ENCODE measurements at places on chromosomes 1 and 21.

DNA sequence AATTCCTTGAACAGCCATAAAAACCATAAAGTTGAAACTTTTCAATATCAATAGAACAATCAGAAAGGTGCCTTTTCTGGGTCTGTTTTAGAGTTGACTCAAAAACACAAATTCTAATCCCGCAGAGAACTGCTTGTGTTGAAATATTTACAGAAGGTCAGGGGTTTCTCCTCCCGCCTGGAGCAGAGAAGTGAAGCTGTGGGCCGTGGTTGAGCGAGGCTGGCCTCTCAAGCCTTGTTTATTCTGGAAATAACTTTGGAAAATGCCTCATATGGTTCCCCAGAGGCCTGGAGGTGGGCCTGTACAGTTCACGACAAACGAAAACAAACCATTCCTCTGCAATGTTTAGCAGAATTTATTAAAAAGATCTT, 90.8 kb upstream of the ERRFI1 start:
- peaks cover 14% of the 10 kb centered on the region for H3K4me1 ChIP-seq
- DNase-seq, result no peak
- H3K36me3 ChIP-seq, result no peaks in the 10 kb centered on the region

DNA sequence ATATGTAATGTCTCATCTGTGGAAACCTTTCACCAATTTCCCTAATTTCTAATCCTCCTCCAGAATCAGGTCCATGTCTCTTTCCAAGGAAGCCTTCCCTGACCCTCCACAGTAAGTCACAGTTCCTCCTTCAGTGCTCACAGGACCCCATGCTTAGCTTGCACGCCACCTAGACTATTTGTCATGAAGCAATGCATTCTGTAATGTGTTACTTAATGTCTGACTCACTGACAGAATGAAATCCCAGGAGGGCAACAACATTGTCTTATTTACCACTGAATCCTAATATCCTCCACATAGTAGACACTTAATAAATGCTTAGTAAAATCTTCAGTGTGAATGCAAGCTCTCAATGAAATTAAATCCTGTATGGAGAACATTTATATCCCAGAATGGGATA, 245.9 kb upstream of the PLD5 start:
- H3K36me3 ChIP-seq, result no peaks in the 10 kb centered on the region
- H3K4me1 ChIP-seq, result no peaks in the 10 kb centered on the region

- no peak overlapping the region for H3K4me3 ChIP-seq
- H3K27ac ChIP-seq, result no peak overlapping the region
- DNase-seq, result no peak
- peaks cover 3% of the 10 kb centered on the region for H3K4me1 ChIP-seq
- H3K27me3 ChIP-seq, result no peaks in the 10 kb centered on the region
These were observed 56.0 kb upstream of the NTPCR start for GRCh38 chr1:232894436-232894835.

GRCh38 chr21:41438425-41439113, 12.5 kb downstream of the MX1 start:
- no peak for DNase-seq
- no peaks in the 10 kb centered on the region for H3K4me1 ChIP-seq
- no peaks in the 10 kb centered on the region for H3K36me3 ChIP-seq
- no peaks in the 10 kb centered on the region for H3K27me3 ChIP-seq

DNA sequence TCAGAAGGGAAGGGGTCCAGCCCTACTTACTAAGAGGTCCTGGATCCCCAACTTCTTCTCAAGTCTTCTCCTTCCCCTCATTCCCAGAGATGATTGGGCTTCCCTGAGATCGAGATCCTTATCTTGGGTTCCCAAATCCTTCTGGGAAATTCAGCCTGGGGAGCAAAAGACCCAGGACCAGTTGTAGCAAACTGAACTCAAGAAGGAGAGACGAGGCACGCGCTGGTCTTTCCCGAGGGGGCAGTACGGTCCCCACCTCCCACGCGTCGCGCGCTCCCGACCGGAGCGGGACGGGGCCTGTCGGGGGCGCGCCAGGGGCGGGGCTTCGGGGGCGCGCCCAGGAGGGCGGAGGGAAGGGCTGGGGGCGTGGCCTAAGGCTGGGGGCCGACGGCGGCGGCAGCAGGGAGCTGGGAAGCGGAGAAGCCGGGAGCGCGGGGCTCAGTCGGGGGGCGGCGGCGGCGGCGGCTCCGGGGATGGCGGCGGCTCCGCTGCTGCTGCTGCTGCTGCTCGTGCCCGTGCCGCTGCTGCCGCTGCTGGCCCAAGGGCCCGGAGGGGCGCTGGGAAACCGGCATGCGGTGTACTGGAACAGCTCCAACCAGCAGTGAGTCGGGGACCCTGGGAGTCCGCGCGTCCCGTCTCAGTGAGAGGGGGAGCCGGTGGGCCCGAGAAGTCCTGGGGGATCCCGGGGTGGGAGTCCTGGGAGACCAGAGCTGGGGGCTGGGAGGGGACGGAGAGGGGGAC, at the start of gene EFNA3:
Gene EFNA3, plus strand, starts transcription at position 369 of the 741 bp plus-strand sequence. Its CDS starts 105 bp downstream, at position 474.
- peak within 1 kb of the TSS; percentile 88 for H3K4me3 ChIP-seq
- peaks cover 32% of the 10 kb centered on the region for H3K27me3 ChIP-seq
- no peaks in the 10 kb centered on the region for H3K36me3 ChIP-seq
- H3K27ac ChIP-seq, result no peak within 1 kb of the TSS

GRCh38 chr1:94095112-94095637, 25.8 kb downstream of the ABCA4 start:
- no peak for DNase-seq
- peaks cover 30% of the 10 kb centered on the region for H3K4me1 ChIP-seq
- no peak overlapping the region for H3K4me3 ChIP-seq
- H3K27me3 ChIP-seq, result no peaks in the 10 kb centered on the region
- no peaks in the 10 kb centered on the region for H3K36me3 ChIP-seq

- peak; percentile 17 for DNase-seq
- no peaks in the 10 kb centered on the region for H3K36me3 ChIP-seq
- H3K4me3 ChIP-seq, result no peak overlapping the region
- H3K27me3 ChIP-seq, result no peaks in the 10 kb centered on the region
- H3K4me1 ChIP-seq, result no peaks in the 10 kb centered on the region
These were observed 32.1 kb upstream of the EPHX4 start for GRCh38 chr1:91997607-91998195.
